ENCODE measurements at places on chromosomes 6 and 20. TPM values are rescaled to one million over a fixed set of nuclear protein-coding genes. Genes with fewer than 3 reads are reported as not detected.
A peak's percentile ranks its signal among the peaks of the same experiment; 100 is the strongest.

DNA sequence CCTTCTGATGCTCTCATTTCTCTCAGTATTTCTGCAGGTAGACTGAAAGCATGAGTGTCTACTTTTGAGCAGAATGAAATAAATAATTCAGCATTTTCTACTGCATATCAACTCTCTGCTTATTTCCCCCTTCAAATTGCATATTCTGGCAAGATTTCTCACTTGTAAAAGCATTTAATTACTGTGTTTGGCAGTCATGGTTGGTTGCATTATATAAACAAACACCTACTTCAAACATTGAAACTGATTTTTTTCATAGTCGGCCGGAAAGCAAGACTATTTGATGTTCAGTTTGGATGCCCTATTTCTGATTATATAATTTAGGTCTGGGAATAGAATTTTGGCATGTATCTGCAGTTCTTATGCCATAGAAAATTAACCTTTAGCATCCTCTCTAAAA lies 73.1 kb downstream of the PLEKHG1 start:
- H3K36me3 ChIP-seq, result no peaks in the 10 kb centered on the region
- DNase-seq, result no peak
- H3K27me3 ChIP-seq, result no peaks in the 10 kb centered on the region
- H3K27ac ChIP-seq, result no peak overlapping the region
- H3K4me3 ChIP-seq, result no peak overlapping the region

DNA sequence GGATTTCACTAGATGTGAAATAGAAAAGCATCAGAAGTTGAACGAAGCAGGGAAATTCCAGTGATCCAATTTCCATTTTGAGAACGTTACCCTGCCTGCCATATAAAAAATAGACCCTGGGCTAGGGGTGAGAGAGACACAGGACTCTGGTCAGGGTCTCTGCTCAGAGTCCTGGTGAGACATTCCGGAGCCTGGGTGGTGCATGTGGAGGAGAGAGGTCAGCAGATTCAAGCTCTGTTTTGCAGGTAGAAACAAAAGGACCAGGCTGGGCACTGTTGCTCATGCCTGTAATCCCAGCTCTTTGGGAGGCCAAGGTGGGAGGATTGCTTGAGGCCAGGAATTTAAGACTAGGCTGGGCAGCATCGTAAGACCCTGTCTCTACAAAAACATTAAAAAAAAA lies 17.9 kb downstream of the PKIG start:
- H3K36me3 ChIP-seq, result no peaks in the 10 kb centered on the region
- no peak overlapping the region for H3K4me3 ChIP-seq
- no peak for DNase-seq
- H3K4me1 ChIP-seq, result peaks cover 38% of the 10 kb centered on the region

- peaks cover 10% of the 10 kb centered on the region for H3K36me3 ChIP-seq
- no peak for DNase-seq
- no peaks in the 10 kb centered on the region for H3K27me3 ChIP-seq
- H3K27ac ChIP-seq, result no peak overlapping the region
Observed at GRCh38 chr6:36865835-36866234, 8.8 kb downstream of the PPIL1 start.

- peak; percentile 46 for DNase-seq
- no peaks in the 10 kb centered on the region for H3K27me3 ChIP-seq
- peaks cover 15% of the 10 kb centered on the region for H3K4me1 ChIP-seq
Observed at GRCh38 chr20:41507436-41507835, 110.7 kb downstream of the CHD6 start.

DNA sequence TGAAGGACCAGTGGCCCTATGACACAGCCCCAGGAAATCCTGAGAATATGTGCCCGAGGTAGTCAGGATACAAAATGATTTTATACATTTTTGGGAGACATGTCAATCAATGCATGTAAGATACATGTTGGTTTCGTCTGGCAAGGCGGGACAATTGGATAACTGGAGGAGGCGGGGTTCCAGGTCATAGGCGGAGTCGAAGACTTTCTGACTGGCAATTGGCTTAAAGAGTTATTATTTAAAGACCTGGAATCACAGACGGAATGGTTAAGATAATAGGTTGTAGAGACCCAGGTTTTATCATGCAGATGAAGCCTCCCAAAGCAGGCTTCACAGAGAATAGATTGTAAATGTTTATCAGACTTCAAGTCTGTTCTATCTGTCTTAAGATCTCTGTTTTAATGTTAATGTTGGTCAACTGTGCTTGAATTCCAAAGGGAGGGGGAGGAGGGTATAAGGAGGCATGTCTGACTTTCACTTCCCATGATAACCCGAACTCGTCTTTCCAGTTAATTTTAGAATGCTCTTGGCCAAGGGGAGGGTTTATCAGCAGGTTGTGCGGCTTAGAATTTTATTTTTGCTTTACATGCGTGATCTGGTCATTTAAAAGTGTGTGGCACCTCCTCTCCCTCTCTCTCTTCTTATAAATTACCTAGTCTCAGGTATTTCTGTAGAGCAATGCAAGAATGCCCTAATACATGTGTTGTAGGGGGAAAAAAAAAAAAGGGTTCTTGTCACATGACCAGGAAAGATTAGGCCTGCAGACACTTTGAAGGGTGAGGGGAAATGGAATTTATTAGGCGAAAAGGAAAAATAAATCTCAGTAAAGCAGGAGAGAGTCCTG lies 230.7 kb downstream of the NFATC2 start:
- no peak for DNase-seq
- no peaks in the 10 kb centered on the region for H3K36me3 ChIP-seq
- H3K4me3 ChIP-seq, result no peak overlapping the region
- H3K27me3 ChIP-seq, result no peaks in the 10 kb centered on the region
- H3K27ac ChIP-seq, result no peak overlapping the region

- H3K27me3 ChIP-seq, result no peaks in the 10 kb centered on the region
- H3K4me1 ChIP-seq, result peaks cover 5% of the 10 kb centered on the region
- H3K27ac ChIP-seq, result no peak overlapping the region
- H3K36me3 ChIP-seq, result 0 out of 2 replicates have a peak, but pooled peaks cover 2% of the 10 kb centered on the region
- DNase-seq, result peak; percentile 57
- H3K4me3 ChIP-seq, result no peak overlapping the region
Observed at GRCh38 chr6:83311231-83311630, 118.1 kb downstream of the RWDD2A start.

Gene NOX3
- not detected for total RNA-seq

Gene BMP6
- total RNA-seq, result 0.28 TPM

DNA sequence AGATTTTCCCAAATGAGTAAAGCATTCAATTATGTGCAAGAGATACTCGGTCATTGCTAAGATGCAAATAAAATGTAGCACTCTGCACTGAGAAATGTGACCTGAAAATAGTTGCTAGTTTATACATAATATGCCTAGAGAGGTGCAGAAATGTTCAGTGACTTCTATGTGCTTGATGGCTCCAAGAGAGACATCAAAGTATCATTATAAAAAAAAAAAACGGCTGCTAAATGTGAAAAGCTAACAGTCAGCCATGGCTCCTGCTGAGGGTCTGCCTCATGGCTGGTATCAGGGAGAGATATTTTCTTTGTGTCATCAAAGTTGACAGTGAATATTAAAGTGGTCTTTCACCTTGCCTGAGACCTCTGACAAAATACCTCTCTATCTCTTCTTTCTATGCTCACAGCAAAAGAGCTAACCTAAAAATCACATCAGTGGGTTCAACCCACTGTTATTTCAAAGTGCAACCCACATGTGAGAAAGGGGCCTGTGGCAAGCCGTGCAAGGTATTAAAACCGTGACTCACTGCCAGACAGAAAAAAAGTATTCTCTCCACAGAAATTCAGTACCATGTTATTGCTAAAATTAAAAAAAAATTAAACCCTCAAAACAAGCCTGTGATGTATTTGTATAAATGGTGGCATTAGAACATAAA lies 259.0 kb downstream of the HIVEP2 start:
- no peaks in the 10 kb centered on the region for H3K36me3 ChIP-seq
- H3K4me1 ChIP-seq, result no peaks in the 10 kb centered on the region
- no peak overlapping the region for H3K27ac ChIP-seq
- H3K27me3 ChIP-seq, result peaks cover 11% of the 10 kb centered on the region
- H3K4me3 ChIP-seq, result no peak overlapping the region
- DNase-seq, result no peak

DNA sequence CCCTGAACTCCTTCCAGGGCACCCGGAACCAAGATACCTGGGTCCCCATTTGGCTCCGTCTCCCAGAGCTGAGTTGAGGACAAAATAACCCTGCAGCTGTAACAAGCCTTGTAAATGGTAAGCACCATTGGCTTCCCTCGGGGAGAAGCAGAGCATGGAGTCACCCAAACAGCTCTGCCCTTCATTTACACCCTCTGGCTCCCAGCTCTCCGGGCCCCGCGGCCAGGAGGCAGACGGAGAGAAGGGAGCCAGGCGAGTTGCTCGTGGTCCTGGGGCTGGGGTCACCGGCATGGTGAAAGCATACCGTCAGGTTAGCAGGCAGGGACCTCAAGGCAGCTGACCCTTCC lies 2.1 kb downstream of the TFEB start:
- no peak for DNase-seq
- peak overlapping the region; percentile 84 for H3K27ac ChIP-seq
- no peaks in the 10 kb centered on the region for H3K27me3 ChIP-seq
- no peaks in the 10 kb centered on the region for H3K36me3 ChIP-seq
- H3K4me1 ChIP-seq, result peaks cover 18% of the 10 kb centered on the region
- peak overlapping the region; percentile 88 for H3K4me3 ChIP-seq

Gene DLK2
- 0.90 TPM for total RNA-seq

Gene SLC4A11
- total RNA-seq, result 0.28 TPM

Gene WFDC12
- total RNA-seq, result not detected

Gene ADTRP
- 0.83 TPM for total RNA-seq

- no peak overlapping the region for H3K27ac ChIP-seq
- no peaks in the 10 kb centered on the region for H3K36me3 ChIP-seq
- H3K4me3 ChIP-seq, result no peak overlapping the region
- H3K4me1 ChIP-seq, result peaks cover 5% of the 10 kb centered on the region
- no peak for DNase-seq
- H3K27me3 ChIP-seq, result no peaks in the 10 kb centered on the region
Observed at GRCh38 chr6:11460837-11461661, 76.5 kb upstream of the TMEM170B start.

DNA sequence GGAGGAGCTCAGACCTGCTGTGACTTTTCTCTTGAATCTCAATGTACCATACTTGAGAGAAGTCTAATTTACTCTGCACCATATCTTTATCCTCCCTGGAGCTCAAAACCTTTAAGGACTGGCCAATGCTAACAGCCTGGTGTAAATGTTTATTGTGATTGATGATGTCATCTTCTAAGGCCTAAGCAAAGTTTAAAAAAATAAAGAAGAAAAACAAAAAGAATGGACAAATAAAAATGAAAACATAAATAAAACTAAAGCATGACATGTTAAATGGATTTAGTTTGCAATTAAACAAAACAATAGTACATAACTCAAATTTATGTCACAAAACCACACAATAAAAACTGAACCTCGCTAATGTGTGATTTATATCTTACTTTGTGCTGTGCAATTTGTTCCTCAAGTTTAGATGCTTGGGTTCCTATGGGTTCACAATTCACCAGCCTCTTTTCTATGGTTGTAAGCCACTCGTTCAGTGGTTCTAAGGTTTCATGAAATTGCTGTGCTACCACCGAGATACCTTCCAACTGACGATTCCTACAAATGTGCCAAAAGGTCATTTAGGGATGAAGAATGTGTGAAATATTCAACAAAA lies 113.0 kb downstream of the DST start:
- H3K4me3 ChIP-seq, result no peak overlapping the region
- H3K27ac ChIP-seq, result peak overlapping the region; percentile 67
- peaks cover 19% of the 10 kb centered on the region for H3K4me1 ChIP-seq
- no peaks in the 10 kb centered on the region for H3K27me3 ChIP-seq

DNA sequence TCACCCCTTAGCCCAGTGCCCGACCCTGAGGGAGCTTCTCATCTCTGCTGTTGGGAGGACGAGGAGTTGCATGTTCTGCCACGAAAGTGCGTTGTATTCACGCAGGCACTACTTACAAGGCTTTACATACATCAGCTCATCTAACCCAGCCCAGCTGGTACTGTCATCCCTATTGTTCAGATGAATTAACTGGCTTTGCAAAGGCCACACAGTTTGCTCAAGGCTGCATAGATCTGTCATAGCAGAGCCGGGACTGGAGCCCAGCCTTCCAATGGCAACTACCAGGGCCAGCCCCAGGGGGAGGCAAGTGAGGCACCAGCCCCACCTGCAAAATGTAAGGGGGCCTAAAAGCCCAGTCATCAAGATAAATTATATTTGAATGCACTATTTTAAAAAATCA lies 257.6 kb downstream of the NFATC2 start:
- DNase-seq, result no peak
- H3K4me1 ChIP-seq, result no peaks in the 10 kb centered on the region
- H3K36me3 ChIP-seq, result no peaks in the 10 kb centered on the region

DNA sequence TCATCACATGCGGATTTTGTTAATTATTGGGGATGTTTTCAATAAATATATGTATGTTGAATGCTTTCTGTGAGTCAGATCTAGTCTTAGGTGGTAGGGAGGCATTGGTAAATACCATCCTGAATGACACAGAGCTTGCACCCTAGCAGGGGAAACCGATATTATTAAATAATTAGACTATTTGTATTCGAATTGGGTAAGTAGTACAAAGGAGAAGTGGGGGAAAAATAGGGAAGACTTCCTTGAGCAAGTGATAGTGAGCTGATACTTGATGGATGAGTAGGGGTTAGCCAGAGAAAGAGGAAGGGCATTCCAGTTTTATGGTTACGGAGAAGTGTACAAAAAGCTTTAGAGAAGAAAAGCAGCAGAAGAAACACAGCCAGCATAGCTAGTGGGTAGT lies 1.5 kb downstream of the RIOK1 start:
- no peak overlapping the region for H3K27ac ChIP-seq
- H3K4me3 ChIP-seq, result no peak overlapping the region
- no peaks in the 10 kb centered on the region for H3K27me3 ChIP-seq
- no peak for DNase-seq

GRCh38 chr20:10462516-10462915 lies 27.4 kb downstream of the SLX4IP start:
- no peak for DNase-seq
- no peaks in the 10 kb centered on the region for H3K4me1 ChIP-seq
- no peaks in the 10 kb centered on the region for H3K27me3 ChIP-seq
- H3K27ac ChIP-seq, result no peak overlapping the region
- no peak overlapping the region for H3K4me3 ChIP-seq

Gene BTNL2
- not detected for total RNA-seq

DNA sequence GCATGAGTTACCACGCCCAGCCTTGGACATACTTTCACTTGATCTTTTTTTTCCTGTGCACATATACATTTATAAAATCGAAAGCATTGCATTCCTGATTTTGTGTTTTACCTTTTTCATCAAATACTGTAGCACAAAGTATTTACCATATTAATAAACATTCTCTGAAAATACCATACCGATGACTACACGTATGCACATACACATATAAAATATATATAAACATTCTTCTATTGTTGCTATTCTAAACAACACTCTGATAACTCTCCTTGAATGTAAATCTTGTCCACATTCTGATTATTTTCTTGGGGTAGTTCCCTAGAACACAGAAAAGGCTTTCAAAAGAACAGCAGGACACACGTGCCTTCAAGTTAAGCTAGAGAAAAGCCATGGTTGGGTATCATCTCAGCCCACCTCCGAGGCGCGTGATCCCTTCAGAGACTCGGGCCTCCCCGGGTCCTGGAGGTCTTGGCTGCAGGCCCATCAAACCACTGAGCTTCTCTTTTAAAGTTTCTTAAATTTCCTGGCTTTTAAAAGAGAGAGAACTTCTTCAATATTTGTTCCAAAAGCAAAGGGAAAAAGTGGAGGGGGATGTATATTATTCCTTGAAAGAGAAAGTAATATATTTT lies 198.1 kb downstream of the MYLK4 start:
- peaks cover 2% of the 10 kb centered on the region for H3K4me1 ChIP-seq
- H3K27ac ChIP-seq, result peak overlapping the region; percentile 87
- H3K36me3 ChIP-seq, result no peaks in the 10 kb centered on the region
- peaks cover 10% of the 10 kb centered on the region for H3K27me3 ChIP-seq
- no peak overlapping the region for H3K4me3 ChIP-seq

- DNase-seq, result peak; percentile 94
- H3K4me3 ChIP-seq, result no peak overlapping the region
- H3K36me3 ChIP-seq, result no peaks in the 10 kb centered on the region
- H3K4me1 ChIP-seq, result peaks cover 9% of the 10 kb centered on the region
Observed at GRCh38 chr6:134288538-134289203, 29.2 kb downstream of the SGK1 start.

Gene BPIFB1
- not detected for total RNA-seq

Gene NR2E1
- total RNA-seq, result not detected
